Lung microvascular endothelial cell (primary cell): ENCODE measurements at places on chromosomes 4 and X. TPM values are rescaled to one million over a fixed set of nuclear protein-coding genes. Genes with fewer than 3 reads are reported as not detected.

Gene SORCS2
- total RNA-seq: under 0.01 TPM in 2 replicates

Gene NAA11
- total RNA-seq: not detected in 2 replicates

Gene SMS
- 99.4 and 137 TPM in 2 replicates for total RNA-seq

Gene SCD5
- 31.0 and 32.0 TPM in 2 replicates for total RNA-seq

Gene TMEM144
- 2.4 and 5.8 TPM in 2 replicates for total RNA-seq

Gene ANXA3
- total RNA-seq: 23.8 and 49.9 TPM in 2 replicates

- no peak for DNase-seq
Observed at GRCh38 chrX:11792461-11793421, 34.7 kb downstream of the MSL3 start.

DNA sequence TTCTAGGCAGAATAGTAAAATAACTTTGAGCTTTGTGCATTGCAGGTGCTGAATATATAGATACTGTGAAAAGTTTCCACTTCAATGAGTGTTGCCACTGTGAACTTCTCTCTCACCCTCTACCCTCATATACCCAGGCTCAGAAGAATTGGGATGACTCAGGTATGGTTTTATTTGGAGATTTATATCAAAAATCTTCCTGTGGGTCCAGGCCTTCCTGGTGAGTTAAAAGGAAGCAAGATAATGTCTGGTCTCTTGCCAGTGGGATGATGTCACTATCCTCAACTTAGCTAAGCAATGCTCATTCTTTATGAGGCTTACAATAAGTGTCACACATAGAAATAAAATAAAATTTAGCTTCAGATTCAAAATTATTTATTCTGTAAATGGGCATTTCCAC, 153.3 kb upstream of the TENT5D start:
- DNase-seq: no peak

DNA sequence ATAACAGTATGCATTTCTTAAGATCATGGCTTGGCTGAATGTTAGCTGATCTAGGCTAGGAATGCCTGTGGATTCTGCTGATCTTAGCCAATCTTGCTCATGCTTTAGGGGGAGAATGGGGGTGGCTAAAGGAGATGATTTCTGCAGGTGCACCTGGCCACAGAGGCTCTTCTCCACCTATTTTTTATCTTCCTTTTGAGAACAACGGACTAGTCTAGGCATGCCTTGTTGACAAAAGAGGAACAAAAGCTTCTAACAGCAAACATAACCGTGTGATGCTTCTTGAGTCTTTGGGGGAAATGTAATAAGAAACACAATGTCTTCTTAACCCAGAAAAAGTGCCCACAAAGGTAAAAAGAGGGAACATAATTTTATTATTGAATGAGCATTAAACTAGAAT, 743.5 kb downstream of the ARAP2 start:
- no peak for DNase-seq

DNA sequence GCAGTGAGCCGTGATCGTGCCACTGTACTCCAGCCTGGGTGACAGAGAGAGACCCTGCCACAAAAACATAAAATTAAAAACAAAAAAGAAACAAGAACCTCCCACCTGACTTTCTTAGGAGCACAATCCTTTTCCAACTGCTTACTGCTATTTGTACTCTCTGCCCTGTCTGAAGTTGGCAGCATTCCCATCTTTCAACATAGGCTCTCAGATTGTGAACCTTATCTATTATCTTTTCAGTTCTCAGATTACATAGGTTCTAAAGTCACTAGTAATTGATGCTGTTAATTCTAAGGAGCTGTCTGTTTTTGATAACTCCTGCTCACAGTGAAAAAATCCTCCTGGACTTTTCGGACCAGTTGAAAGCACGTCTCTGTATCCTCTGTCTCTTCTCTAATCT, 812.2 kb upstream of the CT83 start:
- DNase-seq: no peak

DNA sequence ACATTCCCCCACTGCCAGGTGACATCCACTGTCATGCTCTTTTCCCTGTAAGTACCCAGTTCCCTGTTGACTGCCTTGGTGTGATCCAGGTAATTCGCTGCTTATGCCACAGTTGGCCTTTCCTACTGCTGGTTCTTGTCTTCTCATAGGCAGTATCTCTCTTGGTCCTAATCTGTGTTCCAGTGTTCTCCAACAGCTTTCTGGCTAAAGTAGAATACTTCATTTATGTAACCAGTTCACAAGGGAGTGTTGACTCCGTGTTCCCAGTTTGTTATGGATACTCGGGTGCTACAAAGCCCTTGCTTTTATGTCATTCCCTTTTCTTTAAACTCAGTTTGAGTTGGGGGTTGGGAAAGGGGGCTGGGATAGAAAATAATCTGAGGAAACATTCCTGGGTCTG, 98.4 kb downstream of the RS1 start:
- no peak for DNase-seq

GRCh38 chr4:62226082-62226481, 1026.0 kb downstream of the ADGRL3 start:
- DNase-seq: no peak

GRCh38 chrX:68431836-68432235, 1.5 kb downstream of the OPHN1 start:
- DNase-seq: no peak

DNA sequence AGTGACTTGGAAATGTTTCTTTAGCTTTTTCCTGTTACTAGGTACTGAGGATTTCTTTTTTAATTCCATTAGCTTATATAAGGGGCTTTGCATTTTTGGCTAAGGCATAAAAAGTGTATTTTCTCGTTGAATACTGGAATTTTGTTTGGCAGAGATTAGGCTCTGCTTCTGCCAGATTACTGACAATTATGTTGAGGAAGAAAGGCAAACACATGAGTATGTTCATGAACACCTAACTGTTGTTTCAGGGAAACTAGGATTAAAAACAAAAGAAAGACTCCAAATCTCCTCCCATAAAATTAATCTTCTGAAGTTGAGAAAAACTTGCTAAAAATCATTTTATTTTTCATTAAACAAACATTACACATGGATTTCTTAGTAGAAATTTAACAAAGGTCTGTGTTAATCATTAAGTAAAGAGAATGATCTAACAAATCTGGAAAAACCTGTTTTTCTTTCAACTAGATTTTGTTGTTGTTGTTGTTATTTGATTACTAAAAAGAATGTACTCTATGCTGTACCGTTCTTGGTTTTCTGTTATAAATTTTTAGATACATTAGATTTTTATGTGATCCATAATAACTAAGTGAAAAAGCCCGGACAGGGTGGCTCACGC, 43.3 kb upstream of the STAG2 start:
- no peak for DNase-seq
